Sigmoid colon (tissue), 7 donors: ENCODE measurements at places on chromosomes 4 and X. TPM values are rescaled to one million over a fixed set of nuclear protein-coding genes. Genes with fewer than 3 reads are reported as not detected.

DNA sequence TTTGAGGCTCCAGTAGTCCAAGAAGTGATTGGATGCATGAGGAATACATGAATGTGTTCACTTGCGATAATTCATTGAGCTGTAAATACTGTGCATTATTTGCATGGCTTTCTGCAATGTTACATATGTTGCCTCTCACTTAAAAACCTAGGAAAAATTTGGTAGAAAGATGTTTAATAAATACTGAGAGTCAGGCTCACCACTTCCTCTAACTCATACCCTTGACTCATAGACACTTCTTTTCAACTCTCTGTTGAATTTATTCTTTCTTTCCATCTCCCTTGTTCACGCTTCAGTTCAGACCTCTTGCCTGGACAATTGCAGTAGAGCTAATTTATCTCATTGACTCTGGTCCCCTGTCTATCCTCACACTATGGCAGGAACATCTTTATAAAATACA lies 35.8 kb upstream of the LEF1 start:
- no peak for DNase-seq

The SMIM31 gene
- not detected for total RNA-seq

GRCh38 chrX:112769034-112769433 lies 71.6 kb downstream of the AMOT start:
- DNase-seq, result no peak

The CFP gene
- 6.1 TPM for total RNA-seq

The RTL3 gene
- total RNA-seq, result 1.1 TPM

The CYBB gene
- total RNA-seq, result 23.0 TPM

DNA sequence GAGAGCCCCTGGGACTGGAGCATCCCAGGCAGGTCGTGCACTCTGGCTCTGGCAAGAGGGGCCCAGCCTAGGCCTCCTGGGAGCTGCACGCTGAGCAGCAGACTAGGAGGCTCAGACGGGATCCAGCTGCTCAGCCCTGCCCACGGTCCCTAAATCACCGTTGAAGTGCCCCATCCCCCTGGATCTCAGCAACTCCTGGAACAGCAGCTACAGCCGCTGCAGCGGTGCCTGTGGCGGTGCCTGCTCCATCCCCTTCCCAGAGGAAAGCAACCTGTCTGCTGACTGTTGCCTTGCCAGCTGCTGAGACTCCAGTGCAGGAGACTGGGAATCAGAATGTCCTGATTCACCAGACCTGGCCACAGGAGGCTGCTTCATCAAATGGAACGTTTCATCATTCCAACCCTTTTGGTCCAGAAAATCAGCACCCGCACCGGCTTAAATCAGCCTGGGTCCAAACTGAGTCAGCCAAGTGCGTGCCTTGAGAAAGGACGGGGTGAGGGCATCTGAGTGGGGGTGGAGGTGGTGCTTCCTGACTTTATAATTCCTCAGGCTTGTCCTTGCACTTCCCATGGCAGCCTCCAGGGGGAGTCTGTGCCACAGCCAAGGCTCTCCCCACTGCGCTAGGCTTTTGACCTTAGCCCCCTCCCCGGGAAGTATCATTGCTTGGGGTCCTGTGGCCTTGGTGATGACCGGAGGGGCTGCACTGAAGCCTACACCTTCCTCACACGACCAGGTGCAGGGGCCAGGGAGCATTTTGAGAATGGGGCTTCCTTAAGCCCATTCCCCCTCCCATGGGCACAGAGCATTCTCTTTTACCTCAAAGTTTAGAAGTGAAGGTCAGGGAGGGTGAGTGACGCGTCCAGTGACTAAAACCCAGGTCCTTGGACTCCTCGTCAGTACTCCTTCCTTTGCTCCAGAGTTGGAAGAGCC lies 6.5 kb downstream of the ZNF185 start:
- DNase-seq, result no peak

DNA sequence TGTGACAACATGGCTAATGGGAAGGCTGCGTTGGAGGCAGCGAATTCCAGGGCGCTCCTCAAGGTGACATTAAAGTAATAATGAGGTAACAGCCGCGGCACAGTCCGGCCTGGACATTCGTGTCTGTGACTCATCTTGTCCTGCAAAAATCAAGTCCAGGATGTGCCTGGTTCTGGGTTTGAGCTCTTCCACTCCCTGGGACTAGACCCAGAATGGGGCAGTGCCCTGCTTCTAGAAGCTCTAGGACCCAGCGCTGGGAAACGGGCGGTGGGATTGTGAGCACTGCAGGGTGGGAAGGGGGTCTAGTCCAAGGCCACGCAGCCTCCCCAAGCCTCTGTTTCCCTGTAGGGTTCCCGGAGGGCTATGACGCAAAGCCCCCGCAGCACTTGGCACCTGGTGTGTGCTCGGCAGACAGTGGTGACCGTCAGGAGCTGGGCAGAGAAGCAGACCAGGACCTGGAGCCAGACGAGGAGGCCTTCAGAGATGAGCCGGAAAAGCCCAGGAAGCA lies 34.9 kb downstream of the HMX1 start:
- peak; percentile 42 for DNase-seq

DNA sequence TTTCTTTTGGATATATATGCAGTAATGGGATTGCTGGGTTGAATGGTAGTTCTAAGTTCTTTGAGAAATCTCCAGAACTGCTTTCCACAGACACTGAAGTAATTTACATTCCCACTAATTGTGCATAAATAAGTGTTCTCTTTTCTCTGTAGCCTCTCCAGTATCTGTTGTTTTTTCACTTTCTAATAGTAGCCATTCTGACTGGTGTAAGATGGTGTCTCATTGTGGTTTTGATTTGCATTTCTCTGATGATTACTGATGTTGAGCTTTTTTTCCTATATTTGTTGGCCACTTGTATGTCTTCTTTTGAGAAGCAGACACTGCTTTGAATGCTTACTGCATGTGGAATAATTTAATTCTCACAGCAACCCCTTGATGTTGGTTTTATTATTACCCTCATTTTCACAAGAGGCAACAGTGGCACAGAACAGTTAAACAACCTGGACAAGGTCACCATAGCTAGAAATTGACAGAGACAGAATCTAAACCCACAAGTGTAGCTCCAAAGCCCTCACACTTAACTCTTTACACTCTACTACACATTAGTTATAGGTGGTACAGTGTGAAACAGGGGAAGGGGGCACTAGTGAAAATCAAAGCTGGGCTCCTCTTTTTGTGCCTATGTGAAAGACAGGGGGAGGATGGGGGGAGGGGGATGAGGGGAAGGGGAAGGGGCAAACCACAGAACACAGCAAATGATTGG lies 96.1 kb downstream of the REELD1 start:
- DNase-seq, result no peak

DNA sequence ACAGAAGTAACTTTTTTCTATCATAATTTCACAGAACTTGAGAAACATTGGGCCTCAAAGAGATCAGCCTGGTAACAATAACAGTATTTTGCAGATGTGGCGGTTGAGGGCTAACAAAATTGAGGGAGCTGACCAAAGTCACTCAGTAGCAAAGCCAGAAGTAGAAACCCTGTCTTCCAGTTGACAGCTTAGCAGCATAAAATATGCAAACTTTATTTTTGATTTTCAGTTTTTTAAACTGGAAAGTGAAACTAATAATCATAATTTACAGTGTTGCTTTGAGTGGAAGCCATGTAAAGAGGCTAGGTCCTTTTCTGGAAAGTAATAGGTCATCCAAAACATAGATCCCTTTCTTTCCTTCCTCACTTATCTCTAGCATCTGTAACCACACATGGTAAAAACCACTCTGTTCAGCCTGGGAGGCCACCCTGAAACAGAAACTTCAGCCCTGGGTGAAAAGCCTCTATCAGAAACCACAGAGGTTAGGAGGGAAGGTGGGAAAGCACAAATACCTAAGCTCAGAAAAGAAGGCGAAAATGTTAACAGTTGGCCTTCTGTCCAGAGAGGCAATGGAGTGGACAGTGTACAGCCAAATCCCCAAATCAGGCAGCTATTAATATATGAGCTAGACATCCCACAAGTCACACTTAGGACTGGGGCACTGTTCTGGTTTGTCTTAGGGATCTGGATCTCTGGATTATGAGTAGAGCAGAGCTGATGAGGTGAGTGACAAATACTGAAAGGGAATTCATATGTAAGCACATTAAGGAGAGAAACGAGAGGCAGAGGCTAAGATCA lies 61.1 kb upstream of the ARSJ start:
- no peak for DNase-seq

GRCh38 chrX:101986586-101986985 lies 54.8 kb upstream of the ZMAT1 start:
- no peak for DNase-seq
